ENCODE measurements at places on chromosomes 13 and 19. TPM values are rescaled to one million over a fixed set of nuclear protein-coding genes. Genes with fewer than 3 reads are reported as not detected.

DNA sequence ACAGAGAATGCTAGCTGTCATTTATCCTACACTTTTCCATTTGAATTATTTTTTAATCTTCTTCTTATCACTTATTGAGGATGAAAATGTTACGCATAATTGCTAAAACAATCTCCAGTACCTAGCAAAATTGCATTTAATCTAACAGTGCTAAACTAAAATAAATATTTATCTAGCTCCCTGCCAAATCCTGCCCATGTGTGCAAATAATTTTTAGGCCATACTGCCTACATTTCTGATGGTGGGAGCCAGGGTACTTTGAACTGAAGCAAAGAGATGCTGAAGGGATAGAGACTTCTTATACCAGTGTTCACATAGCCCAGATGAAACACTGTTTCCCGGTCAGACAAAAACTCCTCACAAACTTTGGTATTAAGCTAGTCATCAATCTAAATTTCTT lies 1268.7 kb upstream of the PCDH20 start:
- no peak for DNase-seq

GRCh38 chr13:95128045-95128643 lies 173.1 kb downstream of the ABCC4 start:
- DNase-seq, result no peak

The TSHZ3 gene
- 11.7 TPM for polyA plus RNA-seq

The KLK11 gene
- polyA plus RNA-seq, result 0.15 TPM

GRCh38 chr13:27226991-27227390 lies 24.4 kb upstream of the RPL21 start:
- DNase-seq, result no peak

- DNase-seq, result no peak
These were observed 265.9 kb downstream of the TBC1D4 start for GRCh38 chr13:75216038-75216437.

GRCh38 chr13:46053162-46054012 lies 841 bp upstream of the ZC3H13 start:
- peak; percentile 3 for DNase-seq

DNA sequence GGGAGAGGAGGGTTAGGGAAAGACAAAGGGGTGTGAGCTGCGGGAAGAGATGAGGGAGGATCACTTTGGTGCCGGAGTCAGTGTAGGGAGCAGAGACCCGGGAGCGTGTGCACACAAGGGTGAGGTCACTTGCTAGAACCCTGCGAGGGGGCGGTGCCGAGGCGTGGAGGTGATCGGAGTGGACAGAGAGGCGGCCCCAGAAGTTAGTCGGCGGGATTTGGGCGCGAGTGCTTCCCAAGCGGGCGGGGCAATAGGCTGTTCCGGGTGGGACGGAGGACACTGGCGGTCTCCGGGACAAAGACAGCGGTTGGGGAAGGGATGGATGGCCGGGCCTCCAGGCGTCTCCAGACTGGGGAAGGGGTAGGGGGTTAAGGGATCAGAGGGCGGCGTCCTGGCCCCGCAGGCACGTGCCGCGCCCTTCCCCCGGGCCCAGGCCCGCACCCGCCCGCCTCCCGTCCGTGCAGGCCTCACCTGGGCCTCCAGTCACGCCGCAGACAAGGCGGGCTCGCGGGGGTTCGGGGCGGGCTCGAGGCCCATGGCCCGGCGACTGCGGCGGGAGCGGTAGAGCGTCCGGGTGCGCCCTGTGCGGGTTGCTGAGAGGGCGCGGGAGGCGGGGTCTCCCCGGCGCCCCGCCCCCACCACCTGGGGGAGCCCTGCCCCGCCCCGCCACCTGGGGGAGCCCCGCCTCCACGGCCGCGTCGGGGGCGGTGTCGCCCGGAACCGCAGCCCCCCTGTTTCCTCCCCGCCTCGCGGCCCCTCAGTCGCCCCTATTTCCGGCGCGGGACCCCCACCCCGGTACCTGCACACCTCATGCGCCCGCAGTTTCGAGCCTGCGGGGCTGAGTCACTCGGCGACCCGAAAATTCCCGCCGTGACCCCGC lies at the start of gene LPAR2:
LPAR2 (minus strand) TSS at position 600 of the 880 bp plus-strand sequence. CDS start 945 bp downstream, outside the sequence.
- peak; percentile 45 for DNase-seq

GRCh38 chr19:22622901-22623840 lies 11.0 kb upstream of the ZNF492 start:
- peak; percentile 38 for DNase-seq

DNA sequence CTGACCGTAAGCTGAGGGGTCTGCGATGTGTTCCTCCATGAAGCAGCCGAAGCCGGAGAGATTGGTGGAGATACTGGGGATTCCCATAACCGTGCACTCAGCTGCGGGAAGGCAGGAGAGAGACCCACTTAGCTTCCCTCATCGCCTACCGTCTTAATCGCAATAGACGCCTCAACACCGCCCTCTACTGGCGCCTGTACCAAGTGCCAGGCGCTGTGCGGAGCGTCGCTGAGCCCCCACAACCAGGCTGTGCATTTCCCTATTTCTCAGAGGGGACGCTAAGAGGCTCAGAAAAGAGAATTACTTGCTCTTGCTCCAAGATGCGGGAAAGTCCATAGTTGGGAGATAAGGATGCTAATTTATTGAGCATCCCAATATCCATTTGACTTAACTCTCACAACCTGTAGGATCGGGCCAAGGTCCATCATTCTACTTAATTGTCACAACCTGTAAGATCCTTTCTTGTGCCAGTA lies 5.8 kb downstream of the FTL start:
- DNase-seq, result peak; percentile 83

GRCh38 chr19:7106711-7107657 lies 37.5 kb downstream of the ZNF557 start:
- DNase-seq, result no peak

The PALM3 gene
- 21.2 TPM for polyA plus RNA-seq

DNA sequence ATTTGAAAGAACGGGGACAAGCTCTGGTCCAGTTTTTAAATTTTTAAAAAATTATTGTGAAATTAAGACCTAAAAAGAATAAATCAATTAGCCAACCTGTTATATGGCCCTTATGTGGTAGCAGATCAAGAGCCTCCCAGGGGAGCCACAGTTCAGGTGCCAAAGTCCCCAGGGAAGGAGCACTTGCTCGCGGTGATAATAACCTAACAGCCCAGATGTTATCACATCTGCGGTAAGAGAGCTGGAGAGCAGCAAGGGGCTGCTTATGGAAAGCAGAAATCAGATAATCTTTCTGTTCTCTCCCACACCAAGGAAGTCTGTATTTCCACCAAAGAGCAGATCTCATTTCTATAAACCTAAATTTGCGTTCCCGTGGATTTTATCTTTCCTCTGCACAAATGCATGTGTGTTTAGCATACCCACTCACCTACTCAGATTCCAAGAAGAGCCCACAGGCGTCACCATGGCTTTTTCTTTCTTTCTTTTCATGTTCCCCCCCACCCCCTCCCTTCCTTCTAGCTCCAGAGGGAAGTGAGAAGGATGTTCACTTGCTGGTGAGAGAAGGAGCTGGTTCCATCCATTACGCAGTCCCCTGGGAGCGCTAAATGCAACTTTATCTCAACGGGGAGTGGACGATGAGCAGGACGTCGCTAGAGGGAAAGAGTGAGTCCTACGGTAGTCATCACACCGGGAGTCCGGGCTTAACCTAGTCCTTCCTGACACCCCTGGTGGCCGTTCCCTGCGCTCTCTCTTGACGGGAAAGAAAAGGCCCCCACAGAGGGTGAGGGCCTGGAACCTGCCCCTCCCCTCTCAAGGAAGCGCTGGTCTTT lies 1.6 kb upstream of the POU4F1 start:
- DNase-seq, result no peak

DNA sequence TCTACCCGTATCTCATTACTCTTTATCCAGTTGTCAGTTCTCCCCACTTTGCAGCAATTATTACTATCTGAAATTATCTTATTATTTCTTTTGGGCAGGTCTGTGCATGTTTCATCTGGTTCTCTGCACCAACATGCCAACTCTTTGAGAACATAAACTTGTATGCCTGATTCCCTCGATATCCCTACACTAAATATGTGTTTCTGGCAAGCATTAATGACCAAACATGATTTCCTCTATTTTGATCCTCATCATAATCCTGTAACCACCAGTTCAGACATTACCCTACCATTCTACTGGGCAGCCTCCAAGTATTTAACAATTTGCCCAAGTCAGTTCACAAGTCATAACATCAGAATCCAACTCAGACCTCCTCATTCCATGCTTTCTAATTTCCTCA lies 426.1 kb downstream of the FOXO1 start:
- DNase-seq, result no peak

DNA sequence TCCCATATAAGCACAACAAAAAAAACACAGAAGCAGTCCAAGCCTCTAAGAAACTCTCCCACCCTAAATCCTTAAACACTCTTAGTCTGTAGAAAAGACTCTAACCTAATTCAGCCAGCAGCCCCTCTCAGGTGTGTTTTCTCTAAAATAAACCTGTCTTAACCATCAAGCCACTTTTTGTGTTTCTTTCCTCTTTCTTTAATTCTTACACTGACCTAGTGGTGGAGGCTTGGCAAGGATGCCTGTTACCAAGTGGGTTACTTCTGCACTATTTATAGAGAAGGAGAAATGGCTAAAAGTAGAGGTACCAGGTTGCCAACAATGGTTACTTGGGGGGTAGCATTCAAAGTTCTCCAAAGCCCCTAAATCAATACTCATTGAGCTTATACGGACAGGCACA lies 43.7 kb downstream of the ZNF333 start:
- DNase-seq, result no peak

The C19orf73 gene
- polyA plus RNA-seq, result 0.20 TPM

DNA sequence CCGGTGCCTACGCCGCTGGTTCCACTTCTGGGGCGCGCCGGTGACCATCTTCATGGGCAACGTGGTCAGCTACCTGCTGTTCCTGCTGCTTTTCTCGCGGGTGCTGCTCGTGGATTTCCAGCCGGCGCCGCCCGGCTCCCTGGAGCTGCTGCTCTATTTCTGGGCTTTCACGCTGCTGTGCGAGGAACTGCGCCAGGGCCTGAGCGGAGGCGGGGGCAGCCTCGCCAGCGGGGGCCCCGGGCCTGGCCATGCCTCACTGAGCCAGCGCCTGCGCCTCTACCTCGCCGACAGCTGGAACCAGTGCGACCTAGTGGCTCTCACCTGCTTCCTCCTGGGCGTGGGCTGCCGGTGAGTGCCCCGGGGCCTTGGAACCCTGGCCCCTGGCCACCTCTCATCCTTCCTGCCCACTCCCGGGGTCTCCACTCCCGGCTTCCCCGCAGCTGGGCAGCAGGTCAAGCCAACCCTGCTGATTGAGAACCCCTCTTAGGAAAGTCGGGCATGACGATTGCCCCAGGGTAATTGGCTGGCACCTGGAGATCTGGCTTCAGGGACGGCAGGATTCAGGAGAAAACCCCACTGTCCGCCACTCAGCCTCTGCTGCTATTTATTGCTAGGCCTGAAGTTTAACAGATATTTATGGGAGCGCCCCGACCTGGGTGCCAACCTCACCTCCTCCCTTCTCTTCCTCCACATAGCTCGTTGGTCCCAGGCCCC lies 39.1 kb downstream of the TRPM4 start:
- peak; percentile 44 for DNase-seq

- no peak for DNase-seq
These were observed 1.1 kb downstream of the ZNF550 start for GRCh38 chr19:57558525-57558924.

DNA sequence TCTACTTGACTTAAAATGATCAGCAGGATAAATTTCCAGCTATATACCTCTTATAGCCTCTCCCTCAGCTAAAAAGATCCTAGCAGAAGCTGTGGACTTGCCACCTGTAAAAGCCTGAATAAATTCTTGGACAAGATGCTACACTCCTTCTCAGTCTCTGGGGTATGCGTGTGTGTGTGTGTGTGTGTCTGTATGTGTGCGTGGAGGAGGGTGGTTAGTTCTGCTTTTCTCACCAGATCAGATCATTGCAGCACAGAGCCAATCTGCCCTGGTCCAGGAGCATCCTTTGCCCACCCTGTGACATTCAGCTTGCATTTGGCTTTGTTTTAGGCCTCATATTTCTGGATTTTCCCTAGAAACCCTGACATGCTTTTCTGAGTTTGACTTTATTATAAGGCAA lies 438.3 kb downstream of the RFC3 start:
- no peak for DNase-seq

DNA sequence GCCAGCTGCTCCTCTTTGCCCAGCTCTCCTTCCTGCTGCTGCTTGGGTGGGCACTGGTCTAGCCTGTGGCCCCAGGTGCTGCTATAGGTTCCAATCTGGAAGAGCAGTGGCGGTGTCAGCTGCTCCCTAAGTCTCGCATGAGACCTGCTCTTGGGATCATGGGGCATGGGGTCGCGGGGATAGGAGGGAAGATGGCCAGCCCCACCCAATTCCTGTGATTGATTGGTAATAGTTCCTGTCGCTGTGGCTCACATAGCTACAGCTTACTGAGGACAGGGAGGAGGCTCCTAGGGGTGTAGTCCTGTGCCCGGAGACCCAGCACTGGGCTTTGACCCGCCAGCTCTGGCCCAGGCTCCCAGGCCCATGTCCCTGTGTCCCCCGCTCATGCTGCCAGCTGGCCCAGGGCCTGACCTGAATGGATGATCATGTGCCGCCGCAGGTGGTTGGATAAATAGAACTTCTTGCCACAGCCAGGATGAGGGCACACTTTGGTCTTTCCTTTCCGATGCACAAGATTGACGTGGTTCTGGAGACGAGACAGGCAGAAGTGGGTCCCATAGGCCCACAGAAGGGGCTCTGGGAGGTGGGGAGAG lies 4.5 kb upstream of the ELAVL3 start:
- no peak for DNase-seq

The EFNA2 gene
- polyA plus RNA-seq, result 1.4 TPM

GRCh38 chr13:47508527-47509228 lies 492.4 kb downstream of the SUCLA2 start:
- no peak for DNase-seq

All from left kidney (tissue), 8 donors.